ENCODE measurements at places on chromosomes 12 and 14. TPM values are rescaled to one million over a fixed set of nuclear protein-coding genes. Genes with fewer than 3 reads are reported as not detected.

The GPD1 gene
- under 0.01 TPM for total RNA-seq

The INHBC gene
- not detected for total RNA-seq

The PSMC6 gene
- 78.5 TPM for total RNA-seq

The GABARAPL1 gene
- 65.9 TPM for total RNA-seq

Data from osteoblast (primary cell).